ENCODE measurements at places on chromosomes 2 and 18.

GRCh38 chr2:236644502-236644911, 74.9 kb downstream of the ACKR3 start:
- DNase-seq = no peak

DNA sequence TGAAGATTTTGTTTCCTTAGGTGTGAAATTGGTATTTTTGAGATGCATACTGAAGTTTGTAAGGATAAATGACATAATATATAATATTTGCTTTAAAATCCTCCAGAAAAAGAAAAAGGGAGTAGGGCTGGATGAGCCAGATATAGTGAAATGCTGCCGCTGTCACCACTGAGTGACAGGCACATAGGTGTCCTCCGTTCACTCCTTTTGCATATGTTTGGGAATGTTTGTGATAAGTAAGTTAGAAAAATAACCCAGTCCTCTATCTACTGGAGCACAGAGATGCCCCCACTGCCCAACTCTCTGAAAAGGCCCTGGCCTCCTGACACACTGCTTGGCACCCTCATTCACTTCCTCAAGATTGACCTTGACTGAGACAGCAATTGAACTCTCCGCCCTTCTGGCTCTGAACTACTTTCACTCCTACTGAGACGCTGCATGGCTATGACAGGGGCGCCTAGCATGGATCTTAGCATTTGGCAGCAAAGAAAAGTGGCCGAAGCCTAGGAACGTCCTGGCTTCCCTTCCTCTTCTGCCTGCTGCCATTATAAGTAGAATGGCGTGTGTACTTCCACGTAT, 10.1 kb downstream of the ID2 start:
- DNase-seq = no peak

GRCh38 chr18:26697186-26697884, 149.0 kb upstream of the KCTD1 start:
- no peak for DNase-seq

GRCh38 chr2:224987733-224988132, 54.5 kb downstream of the DOCK10 start:
- no peak for DNase-seq

GRCh38 chr2:126899616-126900185, 1.0 kb downstream of the TEX51 start:
- no peak for DNase-seq

- DNase-seq = no peak
Measured at GRCh38 chr2:27920148-27920885, 29.8 kb downstream of the BABAM2 start.

DNA sequence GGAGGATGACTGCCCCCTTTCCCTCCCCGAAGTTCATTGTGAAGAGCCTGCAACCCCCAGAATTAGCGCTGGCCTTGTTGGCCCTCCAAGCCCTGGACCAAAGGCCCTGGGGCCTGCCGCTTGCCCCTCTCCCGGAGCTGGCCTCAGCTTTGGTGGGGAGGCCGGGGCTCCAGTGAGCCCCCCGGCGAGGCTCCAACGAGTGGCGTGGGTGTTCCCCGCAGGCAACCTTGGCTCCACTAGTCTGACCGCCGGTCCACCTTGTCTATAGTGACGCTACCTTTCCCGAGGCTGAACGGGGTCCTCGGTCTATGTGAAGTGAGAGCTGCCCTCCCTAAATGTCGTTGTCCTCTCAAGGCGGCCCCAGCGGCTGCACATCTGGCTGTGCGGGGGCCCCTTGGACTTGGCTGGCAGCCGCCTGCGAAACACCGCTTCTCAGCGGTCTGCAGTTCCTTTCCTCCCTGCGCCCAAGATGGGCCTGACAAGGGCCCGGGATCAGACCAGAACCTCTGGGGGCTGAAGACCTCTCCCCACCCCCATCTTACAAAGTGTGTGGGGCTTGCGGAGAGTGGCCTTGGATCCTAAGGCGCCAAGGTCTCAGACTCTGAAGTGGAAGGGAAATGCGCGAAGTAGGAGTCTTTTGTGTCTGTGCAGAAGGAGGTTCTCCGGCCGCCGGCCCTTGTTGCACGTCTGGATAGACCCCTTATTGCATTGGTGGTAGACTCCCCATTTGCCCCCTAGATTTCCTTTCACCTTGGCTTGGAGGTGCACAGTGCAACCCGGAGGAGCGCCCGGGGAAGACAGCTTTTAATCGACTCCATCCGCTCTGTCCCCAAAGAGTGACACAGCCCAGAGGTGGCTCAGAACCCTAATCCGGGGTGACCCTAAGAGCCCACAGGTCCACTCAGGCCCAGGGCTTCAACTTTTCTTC, 3.9 kb upstream of the HOXD10 start:
- no peak for DNase-seq

- DNase-seq = no peak
Measured at GRCh38 chr2:181588546-181588945, 68.4 kb downstream of the CERKL start.

- DNase-seq = no peak
Measured at GRCh38 chr2:127694986-127695385, 6.3 kb upstream of the SFT2D3 start.

DNA sequence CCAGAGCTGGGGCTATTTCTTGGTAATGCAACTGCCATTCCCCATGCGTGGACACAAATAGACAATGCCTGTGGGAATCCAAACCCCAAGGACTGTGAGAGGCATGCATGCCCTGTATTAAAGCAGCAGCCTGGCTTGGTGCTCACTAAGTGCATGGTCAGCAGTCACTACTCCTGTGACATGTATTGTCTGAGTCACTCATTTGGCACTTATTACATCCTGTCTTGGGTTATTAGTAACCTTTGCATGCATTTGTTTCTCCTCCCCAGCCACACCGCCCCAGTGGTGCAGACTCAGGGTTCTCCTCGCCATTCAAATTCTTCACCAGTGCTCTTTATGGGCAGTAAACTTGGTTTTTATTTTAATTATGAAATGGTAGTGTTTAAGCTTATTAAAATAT, 30.2 kb downstream of the PRKCE start:
- DNase-seq = no peak

DNA sequence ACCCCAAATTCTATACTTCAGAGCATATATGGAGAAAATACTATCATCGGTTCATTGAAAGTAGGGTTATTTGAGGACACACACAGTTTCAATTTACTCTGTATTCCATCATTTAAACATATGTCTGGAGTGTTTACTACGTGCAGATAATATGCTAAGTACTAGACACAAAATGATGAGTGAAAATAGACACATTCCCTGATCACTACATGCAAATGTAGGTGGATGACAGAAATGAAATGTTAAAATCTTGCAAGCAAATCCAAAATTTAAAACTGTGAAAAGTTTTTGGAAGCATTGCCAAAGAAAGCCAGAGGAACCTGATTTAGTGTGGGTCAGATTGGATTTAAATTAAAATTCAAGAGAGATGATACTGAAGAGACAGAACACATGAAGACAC, 1106.6 kb downstream of the CBLN2 start:
- no peak for DNase-seq

DNA sequence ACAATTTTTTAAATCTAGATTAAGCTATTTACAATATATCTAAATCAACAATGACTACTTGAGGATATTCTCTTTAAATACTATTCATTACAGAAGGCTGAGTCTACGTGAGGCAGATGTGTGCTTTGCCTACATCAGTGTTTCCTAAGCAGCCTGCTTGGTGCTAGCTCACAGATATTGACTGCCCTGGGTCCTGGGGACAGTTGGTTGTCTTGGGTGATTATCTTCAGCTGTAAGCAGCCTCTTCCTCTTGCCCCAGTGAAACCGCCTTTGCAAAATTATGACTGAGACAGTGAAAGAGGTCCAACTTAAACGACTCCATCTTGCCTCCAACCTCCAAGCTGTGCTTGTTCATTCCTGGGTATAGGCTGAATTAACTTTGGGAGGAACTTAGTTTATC, 39.6 kb upstream of the CCDC88A start:
- no peak for DNase-seq

DNA sequence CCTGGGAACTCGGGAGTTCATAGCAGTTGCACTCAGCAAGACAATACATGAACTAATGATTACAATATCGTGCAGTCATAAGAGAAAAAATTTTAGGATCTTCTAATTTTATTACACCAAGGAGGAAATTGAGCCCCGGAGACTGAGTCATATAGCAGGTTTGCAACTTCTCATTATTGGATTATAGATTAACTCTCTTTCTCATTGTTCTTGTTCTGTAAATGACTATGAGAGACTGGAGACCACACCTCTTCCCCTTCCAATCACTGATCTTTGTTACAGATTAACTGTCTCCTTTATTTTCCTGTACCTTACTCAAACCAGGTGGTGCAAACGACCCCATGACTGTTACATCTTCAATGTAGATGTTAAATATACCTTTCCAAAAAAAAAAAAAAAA, 435.8 kb upstream of the DDX18 start:
- DNase-seq = no peak

DNA sequence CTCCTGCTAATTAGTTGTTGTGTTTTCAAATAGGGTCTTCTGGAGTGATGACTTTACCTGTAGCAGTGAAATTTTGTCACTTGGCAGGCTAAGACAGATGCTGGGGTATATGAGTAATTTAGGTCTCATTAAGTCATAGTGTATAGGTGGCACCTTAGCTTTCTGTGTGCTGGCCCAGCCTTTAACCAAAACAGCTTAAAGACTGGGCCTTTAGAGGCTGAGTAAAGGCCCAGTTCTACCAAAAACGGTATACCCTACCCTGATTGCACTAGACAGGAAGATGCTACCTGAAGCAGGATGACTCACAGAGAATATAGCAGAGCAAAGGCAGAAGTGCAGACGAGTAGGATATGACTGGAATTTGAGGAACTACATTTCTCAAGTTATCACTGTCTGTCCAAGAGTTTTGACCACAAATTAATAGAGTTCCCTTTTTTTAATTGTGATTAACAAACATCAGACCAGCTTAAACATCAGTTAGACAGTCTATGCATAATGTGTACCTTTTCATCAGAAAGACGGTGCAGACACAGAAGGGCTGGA, 337.9 kb upstream of the SALL3 start:
- DNase-seq = no peak

DNA sequence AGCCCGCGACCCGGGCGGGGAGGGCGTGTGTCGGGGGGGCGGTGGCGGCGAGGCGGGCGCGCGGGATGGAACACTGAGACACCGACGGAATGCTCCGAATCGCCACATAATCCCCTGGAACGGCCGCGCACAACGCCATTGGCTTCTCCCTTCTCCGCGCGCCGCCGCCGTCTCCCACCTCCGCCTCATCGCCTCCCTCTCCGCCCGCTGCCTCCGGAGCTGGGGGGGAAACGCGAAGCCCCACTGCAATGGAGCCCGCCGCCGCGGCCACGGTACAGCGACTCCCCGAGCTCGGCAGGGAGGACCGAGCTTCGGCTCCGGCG, at the start of gene PHLPP1:
PHLPP1 (plus strand) TSS at position 106 of the 323 bp plus-strand sequence; CDS start at position 249, 143 bp downstream.
- no peak for DNase-seq

- DNase-seq = no peak
Measured at GRCh38 chr2:16978301-16978700, 312.7 kb upstream of the CYRIA start.

GRCh38 chr2:73253400-73253799, 19.3 kb downstream of the CCT7 start:
- DNase-seq = no peak

DNA sequence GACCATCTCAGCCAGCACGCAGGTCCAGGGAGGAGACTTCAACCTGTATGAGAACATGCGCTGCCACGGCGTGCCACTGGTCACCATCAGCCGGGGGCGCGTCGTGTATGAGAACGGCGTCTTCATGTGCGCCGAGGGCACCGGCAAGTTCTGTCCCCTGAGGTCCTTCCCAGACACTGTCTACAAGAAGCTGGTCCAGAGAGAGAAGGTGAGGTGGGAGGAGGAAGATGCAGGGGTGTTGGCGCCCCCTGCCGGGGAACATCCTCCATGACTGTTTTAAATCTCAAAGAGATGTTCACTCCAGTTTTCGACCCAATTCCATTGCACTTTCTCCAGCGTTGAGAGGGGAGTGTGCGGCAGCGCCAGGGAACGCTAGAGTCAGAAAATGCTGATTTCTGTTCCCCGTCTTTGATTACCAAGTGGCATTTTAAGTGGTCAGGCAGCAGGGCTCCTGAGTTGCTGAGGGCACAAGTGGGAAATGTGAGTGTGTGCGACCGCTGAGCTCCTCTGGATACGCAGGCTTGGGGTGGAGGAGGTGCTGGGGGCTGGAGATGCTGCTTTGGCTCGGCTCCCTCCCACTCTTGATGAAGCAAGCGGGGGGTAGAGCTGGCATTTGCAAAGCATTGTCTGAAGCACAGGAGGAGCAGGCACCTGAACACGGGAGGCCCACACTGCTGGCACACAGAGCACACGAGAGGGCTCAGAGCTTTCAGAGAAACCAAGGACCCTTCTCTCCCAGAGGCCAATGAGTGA, 27.7 kb upstream of the MAPRE3 start:
- DNase-seq = peak; percentile 26

GRCh38 chr18:9627642-9628041, 13.3 kb upstream of the PPP4R1 start:
- no peak for DNase-seq

GRCh38 chr2:227761740-227762476, 16.2 kb downstream of the SCYGR8 start:
- DNase-seq = no peak

DNA sequence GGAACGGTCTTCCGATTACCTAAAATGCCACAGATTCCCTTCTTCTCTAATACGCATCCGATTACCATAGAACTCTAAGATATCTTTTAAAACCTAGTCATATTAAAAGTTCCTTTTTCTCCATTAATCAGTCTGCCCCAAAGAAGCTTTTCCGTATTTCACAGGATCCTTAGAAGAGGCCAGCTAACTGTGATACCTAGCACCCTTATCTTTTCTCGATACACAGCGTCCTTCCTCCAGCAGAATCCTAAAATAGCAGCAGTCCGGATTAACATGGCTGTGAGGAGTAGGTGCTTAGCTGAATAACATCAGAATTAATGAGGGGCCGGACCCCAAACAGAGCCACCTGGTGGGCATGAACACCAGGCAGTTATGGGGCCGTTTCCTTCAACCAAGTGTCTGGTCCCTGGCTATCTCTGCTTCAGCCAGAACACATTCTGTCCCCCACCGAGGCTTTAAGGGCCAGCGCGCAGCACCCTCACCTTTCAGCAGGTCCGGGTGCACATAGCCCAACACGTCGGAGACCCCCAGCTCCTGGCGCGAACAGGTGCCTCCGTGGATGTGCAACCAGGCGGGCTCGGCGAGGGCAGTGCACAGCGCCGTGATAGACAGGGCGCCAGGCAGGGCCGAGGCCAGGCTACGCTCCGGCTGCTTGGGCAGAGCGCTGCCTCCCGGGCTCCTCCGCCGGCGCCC, 995 bp downstream of the TMEM127 start:
- DNase-seq = no peak

DNA sequence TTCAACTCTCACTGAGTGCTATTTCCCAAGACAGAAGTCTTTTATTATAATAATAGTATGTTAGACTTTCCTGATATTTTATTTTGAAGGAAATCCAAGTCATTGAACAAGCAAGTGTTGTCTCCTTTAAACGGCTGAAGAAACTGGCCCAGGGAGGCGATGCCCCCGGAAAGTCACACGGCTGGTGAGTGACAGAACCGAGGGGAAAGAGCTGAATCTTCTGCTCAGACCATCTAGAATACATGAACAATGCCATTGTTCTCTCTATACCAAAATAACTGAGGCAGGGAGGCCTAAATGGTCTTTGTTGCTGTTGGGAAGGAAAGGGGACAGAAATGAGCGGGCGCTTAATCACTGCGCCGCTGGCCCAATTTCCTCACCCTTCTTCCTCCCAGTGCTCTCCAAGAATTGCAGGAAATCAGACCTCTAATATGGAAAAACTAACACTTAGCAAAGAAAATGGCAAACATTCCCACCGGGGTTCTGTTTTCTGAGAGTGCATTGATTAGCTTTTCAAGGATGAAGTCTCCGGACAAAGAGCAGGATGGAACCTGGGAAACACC, 101.5 kb downstream of the KLF7 start:
- no peak for DNase-seq

- DNase-seq = no peak
Measured at GRCh38 chr2:223221139-223221835, 169.3 kb downstream of the KCNE4 start.
